ENCODE measurements at places on chromosomes 16 and 17.

DNA sequence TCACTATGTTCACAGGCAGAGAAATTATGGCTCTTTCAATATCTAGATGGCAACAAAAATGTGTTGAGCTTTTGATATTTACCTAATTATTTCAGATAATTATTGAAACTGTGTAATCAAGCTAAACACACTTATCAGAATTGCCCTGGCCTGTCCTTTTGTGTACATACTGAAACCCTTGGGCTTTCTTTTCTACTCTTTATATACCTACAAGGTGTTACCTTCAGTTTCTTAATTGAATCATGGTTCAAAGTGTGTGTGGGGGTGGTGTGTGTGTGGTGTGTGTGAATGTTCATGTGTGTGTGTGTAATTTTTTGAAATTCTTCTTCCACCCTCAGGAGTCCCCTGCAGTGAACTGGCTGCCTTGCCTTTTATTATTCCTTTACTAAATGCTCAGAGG is 506.8 kb upstream of the SOX9 start:
- DNase-seq, result no peak

DNA sequence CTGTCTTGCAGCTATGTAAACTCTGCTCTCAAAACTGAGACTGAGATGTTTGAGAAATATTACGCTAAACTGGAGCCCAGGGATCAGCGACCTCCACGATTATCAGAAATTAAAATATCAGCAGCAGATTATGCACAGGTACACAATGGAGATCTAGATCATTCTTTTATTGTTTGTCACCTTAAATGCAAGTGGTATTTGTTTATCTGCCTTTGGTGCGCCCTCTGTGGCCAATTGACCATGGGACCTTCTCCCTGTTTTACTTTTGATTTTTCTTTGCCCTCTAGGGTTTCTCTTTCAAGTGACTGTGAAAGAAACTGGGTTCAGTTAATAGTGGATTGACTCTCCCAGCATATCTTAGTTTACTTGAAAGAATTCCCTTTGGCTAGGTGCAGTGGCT is 42.1 kb downstream of the PRSS54 start:
- DNase-seq, result no peak

GRCh38 chr17:6924208-6924607 is 71.6 kb upstream of the ALOX12 start:
- peak; percentile 39 for DNase-seq

GRCh38 chr17:17847118-17847689 is 10.4 kb upstream of the SREBF1 start:
- DNase-seq, result no peak

DNA sequence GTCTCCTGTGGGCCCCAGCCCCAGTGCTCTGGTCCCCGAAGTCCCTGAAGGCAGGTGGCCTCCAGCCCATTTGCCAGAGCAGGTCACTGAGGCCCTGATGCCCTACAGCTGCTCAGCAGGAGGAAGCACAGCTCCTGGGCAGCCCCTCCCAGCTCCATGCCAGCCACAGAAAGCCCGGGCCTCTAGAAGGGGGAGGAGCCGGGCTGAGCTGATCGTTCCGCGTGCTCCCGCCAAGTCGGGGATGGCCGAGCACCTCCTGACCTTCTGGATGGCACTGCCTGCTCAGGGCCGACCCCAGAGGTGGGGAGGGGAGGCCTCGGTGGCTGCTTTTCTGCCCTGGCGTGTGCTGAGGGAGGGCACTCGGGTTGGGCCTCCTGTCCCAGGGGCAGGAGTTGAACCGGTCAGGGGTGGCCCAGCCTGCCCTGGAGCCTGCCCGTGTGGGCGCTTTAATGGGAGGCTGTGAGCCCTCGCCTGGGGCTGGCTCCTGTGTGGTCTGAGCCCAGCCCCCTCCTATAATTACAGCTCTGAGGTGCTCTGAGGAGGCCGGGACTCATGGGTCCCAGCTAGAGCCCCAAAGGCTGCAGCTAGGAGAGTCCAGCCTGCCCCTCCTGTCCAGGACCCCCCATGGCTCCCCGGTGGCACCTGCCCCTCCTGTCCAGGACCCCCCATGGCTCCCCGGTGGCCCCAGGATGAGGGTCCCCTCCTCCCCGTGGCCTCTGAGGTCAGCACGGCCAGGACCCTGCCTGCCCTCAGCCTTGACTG is 29.7 kb downstream of the ZFPM1 start:
- DNase-seq, result no peak

DNA sequence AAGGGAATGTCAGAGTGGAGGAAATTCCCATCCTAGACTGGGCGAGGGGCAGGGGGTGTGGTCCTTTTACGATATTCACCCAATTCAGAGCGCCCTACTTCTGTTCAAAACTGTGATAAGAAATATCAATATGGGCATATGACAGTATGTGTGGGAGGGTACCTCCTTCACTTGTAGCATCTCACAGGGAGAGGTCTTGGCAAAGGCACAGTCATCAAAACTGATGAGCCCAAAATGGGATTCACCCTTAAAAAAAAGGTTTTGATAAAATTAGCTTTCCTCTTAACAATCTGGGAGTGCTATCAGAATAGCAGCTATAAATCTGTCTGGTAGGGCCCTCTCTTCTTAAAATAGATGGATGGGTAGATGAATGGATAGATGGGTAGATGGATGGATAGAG is 967.8 kb upstream of the RBFOX1 start:
- no peak for DNase-seq

DNA sequence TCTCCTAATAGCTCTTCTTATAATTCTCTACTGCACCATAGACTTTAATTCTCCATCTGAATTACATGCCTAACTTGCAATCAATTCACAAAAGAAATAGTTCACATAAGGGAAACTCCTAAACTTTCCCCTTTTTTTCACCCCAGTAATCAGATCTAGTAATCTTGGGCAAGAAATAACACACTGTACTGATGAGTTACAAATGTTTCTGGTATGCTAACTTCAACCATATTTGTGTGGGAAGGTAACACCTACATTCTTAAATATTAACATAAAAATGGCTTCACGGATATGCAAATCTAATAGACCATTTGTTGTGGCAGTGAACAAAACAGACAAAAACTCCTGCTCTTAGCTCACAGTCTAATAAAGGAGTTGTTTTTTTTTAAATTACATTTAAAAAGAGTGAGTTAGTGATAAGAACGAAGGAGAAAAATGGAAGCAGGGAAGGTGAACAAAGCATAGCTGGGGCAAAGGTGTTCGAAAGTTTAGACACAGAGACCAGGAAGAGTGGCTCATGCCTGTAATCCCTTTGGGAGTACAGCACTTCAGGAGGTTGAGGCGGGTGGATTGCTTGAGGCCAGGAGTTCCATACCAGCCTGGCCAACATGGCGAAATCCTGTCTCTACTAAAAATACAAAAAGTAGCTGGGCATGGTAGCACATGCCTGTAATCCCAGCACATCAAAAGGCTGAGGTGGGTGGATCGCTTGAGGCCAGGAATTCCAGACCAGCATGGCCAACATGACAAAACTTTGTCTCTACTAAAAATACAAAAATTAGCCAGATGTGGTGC is 34.8 kb downstream of the CMTM3 start:
- DNase-seq, result peak; percentile 30

DNA sequence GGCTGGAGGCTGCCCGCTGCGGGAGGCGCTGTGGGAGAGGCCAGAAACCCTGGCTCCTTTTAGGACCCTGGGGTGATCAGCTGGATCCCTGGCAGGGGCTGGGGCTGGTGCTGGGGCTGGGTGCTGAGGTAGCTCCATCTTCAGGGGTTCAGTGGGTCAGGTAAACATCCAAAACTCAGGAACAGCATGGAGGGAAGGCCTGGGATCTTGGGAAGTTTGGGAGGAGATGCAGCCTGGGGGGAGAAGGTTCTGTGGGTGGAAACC is 21.0 kb downstream of the ADGRG5 start:
- no peak for DNase-seq

- DNase-seq, result no peak
These were observed 15.2 kb upstream of the TOX3 start for GRCh38 chr16:52561910-52562741.

- DNase-seq, result no peak
These were observed 38.1 kb upstream of the SSTR5 start for GRCh38 chr16:1034230-1035065.

GRCh38 chr17:73271072-73271471 is 9.4 kb upstream of the CPSF4L start:
- no peak for DNase-seq

DNA sequence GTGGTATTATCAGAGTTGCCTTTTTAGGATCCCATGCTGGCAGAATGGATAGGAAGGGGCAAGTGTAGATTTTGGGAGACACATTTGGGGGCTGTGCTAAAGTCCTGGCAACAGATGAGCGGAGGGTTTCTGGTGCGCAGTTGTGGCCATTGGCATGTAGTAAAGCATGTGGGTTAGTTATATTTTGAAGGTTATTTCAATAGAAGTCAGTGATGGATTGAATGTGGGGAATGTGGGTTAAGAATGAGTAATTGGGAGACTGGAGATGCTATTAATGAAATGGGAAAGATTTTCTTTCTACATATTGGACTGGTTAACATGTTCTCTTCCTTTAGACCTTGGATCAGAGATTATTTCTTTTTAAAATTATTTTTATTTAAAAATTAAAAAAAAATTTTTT is 10.0 kb downstream of the DUS2 start:
- DNase-seq, result no peak

DNA sequence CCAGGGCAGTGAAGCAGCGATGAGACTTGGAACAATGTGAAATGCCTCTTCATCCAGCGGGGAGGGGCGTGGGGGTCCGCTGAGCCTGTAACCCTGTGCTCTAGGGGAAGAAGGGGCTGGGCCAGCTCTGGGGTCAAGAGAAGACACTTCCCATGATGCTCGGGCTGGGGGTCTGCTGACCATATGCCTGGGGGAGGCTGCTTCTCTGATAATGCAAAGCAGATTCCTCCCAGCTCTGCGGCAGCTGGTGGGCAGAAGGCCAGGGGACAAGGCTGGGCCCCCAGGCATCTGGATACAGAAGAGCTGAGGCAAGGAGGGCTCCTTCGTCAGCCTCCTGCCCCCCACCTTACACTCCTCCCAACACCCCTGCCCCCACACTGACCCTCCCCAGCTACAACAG is 24.7 kb downstream of the NGFR start:
- DNase-seq, result no peak

DNA sequence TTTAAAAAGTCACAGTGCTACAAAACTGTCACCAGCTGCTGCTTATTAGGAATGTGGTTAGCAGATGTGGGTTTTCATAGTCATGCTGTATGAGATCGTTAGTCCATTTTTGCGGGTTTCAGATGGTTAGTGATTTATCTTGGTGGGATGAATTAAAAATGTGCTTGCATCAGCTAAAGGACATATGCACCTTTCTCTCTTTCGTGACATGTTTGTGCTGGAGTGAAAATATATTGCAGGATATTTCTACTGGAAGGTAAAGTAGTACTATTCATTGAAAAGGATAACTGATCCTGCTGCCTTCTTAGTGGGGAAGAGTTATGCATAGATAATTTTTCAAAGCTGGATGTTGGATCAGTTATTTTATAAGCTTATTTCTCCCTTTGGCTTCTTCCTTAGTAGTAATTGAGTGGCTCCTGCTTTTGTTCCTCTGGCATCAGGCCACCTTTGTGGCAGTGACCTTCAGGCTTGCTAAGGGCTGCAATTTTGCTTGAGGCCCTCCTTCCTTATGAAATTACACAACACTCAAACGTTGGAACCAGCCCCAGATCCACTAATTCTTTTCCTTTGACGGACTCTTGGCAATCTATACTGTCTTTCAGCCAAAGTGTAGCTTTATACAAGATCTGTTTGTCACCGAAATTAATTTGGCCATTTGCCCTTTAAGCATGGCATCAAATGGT is 7.5 kb upstream of the SNTB2 start:
- DNase-seq, result peak; percentile 91

- no peak for DNase-seq
These were observed 139.4 kb downstream of the CCDC182 start for GRCh38 chr17:57605675-57606105.

- no peak for DNase-seq
These were observed 270.9 kb upstream of the FOXF1 start for GRCh38 chr16:86239381-86239780.

All from fibroblast of skin of right quadriceps (primary cell).